ENCODE measurements at places on chromosomes 3 and 15. TPM values are rescaled to one million over a fixed set of nuclear protein-coding genes. Genes with fewer than 3 reads are reported as not detected.

DNA sequence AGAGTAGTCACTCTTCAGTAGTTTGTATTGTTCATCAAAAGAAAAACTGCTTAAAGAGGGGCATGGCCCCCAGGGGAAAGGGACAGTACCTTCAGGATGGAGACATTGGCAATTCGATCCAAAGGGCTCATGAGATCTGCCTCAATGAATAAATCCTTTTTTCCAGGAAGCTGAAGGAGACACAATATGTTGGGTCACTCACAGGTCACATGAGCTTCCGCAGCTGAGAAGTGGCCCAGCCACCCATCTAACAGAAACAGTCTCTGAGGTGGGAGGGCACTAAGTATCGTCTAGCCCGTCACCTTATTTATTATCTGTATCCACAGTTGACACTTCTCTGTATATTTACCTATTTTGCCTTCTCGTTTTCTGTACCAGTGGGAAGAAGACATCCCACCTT, 4.7 kb downstream of the VPS33B start:
- DNase-seq, result no peak

DNA sequence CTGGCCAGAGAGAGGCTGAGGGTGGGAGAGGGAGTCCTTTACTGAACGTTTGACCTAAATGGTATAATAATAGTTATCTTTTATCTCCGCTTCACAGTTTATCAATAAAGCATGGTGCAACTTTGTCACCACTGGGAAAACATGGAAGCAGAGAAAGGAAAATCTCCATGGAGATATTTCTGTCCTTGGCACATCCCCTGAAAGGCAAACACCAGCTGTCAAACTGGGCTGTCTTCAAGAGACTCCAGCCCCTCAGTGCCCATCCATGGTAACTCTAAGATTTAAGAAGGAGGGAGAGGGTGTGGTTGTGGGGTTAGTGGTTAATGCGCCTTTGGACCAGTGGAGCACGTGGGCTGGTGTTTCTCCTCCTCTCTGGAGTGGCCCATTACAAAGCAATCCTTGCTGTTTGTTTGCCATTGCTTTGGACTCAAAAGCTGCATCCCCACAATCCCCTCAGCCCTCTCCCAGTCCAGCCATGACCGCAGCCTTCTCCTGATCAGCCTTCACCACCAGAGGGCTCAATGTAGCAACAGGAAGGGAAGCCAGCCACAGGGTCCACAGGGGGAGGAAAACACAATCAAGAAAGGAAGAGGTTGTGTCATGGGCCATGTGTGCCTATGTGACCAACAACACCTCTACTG, 38.2 kb upstream of the FAM174B start:
- no peak for DNase-seq

DNA sequence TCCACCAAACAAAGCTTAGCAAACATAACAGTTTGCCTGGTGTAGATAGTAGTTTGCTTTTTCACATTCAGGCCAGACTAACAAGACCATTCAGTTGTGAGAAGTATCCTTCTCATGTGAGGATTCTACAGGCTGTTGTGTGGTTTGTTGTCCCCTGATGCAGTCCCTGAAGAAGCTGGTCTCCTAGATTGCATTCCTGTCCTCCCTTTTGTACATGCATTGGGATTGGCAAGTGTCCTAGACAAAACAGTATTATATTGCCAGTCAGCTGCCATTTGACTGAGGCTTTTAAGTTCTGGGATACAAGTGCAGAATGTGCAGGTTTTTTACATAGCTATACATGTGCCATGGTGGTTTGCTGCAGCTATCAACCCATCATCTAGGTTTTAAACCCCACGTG, 362.0 kb upstream of the IL12A start:
- no peak for DNase-seq

- DNase-seq, result no peak
These were observed 128.3 kb upstream of the RGMA start for GRCh38 chr15:93217343-93217742.

- DNase-seq, result no peak
These were observed 133.6 kb downstream of the CD47 start for GRCh38 chr3:107956991-107957900.

DNA sequence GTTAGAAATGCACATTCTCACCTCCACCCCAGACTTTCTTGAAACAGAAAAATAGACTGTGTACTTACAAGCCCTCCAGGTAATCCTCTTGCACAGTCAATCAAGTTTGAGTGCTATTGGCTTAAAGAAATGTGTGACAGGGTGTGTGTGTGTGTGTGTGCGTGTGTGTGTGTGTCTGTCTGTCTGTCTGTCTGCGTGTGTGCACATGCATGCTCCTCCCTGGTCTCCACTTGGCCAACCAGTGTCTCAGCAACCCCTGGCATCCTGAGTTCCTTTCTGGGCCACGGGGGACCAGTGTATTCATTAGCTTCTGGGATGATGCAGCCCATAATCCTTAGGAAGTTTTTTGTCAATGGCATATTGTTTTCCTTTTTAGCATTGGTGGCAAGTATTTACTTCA, 128.8 kb upstream of the IL12A start:
- no peak for DNase-seq

DNA sequence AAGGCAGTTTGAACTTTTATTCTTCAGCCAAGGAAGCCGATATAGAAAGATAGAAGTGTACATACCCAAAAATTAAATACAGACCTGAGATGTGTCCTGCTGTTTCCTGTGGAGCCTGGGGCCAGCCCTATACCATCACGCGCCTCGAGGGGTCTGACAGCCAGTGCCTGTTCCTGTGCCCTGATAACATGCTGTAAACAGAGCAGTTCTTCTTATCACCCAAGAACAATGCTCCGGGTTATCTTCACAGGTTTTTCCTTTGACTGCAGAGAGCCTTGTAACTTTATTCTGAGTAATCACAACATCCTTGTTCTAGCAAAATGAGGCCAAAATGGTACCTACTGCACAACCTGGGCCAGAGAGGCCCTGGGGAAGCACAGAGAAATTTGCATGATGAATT, 289.7 kb upstream of the CHRM5 start:
- no peak for DNase-seq

GRCh38 chr3:48915296-48915695, 3.3 kb upstream of the ARIH2 start:
- peak; percentile 57 for DNase-seq

GRCh38 chr3:108329508-108329907, 33.2 kb downstream of the HHLA2 start:
- no peak for DNase-seq

DNA sequence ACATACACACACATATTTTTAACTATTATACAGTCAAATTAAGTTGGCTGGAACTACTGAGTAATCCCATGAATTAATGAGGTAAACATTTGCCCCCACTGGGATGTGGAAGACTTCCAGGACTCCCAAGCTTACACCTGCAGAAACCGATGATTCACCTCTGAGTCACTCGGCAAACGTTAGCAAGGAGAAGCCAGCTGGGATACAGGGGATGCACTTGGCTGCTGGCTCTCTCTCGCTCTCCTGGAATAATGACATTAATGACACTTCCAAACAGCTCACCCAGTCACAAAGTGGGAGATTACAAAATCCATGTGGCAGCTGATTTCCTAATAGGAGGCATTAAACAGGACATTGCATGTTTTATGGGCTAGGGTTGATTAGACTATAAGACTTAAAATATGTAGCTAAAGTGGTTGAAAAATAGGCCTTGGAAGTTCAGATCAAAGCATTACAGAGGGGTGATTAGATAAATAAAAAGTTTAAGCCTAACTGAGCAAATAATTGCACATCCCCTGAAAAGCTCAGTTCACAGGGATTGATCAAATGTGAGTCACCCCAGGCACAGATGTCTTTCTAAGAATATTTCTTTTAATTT, 500.9 kb downstream of the SOX2 start:
- DNase-seq, result no peak

- no peak for DNase-seq
These were observed 73.5 kb downstream of the CLASP2 start for GRCh38 chr3:33644582-33644981.

DNA sequence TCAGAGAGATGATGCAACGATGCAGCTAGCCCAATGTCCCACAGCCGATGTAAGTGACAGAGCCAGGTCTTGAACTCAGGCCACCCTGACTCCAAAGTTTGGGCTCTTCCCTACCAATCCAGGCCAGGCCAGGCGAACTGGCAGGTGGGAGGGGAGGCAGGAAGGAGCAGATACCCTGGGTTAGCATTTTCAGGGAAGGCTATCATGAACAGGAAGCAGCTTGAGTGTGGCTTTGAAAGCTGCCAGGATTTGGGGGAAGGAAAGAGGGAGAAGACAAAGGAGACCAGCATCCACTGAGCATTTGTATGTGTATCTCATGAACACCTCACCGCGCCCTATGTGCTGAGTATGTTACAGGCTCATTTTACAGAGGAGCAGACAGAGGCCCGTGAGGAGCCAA, 38.8 kb downstream of the LMCD1 start:
- no peak for DNase-seq

- DNase-seq, result no peak
These were observed 13.8 kb downstream of the DENND4A start for GRCh38 chr15:65778269-65778668.

DNA sequence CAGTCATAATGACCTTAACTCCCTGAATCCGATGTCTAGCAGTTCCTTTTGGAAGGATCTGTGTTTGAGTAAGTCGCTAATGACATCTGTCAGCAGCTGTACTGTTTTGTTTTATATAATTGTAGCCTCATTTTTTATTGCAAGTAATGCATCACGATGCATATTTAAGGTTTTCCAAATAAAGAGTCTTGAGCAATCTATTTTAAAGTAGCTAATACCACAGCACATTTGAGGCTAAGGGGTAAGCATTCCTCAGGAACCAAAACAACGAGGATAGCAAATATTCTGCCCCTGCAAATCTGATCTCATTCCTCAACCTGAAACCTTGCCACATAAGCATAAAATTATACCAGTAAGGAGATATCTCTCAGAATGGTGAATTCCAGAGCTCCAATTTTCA, 98.7 kb downstream of the TBC1D5 start:
- no peak for DNase-seq

DNA sequence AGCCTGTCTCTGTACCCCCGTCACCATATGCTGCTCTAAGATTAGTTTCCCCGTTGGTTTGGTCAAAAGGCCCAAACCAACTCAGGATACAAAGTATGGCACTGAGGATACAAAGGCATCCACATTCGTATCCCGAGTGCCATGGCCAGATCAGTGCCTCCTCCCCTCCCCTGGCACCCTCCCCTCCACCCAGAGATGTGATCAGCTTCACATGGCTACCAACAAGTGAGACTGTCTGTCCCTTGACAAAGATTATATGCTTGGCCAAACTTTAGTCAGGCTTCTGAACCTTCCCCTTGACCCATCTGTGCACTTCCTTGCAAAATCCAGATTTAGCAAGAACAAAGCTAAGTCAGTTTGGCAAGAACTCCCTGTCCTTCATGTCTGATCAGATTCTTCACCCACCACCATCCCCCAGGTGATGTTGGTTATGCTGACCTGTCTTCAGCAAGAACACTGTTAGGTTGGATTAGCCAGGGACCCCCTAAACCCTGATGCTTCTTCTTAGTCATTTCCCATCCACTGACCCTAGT, 61.7 kb downstream of the KLF15 start:
- DNase-seq, result no peak

DNA sequence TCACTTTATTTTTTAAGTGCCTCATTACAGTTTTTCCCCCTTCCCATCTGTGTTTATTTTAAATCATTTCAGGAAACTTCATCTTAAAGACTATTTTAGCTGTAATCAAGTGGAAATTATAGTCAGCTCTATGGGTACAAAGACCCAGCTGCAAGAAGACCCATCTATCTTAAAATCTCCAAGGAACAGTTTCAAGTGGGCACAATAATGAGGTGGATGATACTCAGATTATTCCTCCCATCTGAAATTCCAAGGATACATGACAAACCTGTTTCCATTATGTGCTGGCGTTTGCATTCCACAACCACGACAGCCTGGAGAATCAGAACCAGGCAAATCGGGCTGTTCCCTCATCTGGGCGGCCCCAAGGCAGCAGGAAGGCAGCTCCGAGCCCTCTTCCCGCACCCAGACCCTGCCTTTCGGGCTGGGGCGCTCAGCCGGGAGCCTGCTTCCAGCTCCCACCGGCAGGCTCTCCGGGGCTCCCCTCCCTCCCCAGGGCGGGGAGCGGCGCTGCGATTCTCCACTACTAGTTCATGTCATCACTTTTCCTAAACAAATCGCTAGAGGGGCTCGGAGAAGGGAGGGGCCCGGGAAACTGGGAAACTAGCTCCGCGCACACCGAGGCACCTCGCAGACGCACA, at the start of gene MGLL:
Gene MGLL (minus strand): TSS at position 475 of the 641 bp plus-strand sequence. CDS start 197 bp downstream, at position 278.
- DNase-seq, result no peak

- DNase-seq, result no peak
These were observed 70.2 kb downstream of the FOXB1 start for GRCh38 chr15:60074181-60074885.

DNA sequence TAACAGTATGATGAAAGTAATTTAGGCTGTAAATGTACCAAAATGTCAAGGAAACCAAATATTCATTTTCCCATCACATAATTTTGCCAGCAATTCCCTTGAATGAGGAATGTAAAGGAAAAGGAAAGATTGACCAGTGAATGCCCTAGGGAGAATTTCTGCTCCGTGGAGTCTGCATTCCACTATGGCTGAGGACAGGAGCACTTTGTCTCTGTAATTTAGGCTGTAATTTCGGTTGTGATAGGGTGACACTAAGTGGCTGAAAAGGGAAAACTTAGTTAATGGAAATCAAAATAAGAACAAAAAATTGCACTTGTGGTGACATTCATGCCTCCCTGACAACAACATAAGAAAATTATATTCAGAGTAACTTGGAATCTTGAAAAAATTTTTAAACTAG, 8.3 kb upstream of the TMEM207 start:
- no peak for DNase-seq

DNA sequence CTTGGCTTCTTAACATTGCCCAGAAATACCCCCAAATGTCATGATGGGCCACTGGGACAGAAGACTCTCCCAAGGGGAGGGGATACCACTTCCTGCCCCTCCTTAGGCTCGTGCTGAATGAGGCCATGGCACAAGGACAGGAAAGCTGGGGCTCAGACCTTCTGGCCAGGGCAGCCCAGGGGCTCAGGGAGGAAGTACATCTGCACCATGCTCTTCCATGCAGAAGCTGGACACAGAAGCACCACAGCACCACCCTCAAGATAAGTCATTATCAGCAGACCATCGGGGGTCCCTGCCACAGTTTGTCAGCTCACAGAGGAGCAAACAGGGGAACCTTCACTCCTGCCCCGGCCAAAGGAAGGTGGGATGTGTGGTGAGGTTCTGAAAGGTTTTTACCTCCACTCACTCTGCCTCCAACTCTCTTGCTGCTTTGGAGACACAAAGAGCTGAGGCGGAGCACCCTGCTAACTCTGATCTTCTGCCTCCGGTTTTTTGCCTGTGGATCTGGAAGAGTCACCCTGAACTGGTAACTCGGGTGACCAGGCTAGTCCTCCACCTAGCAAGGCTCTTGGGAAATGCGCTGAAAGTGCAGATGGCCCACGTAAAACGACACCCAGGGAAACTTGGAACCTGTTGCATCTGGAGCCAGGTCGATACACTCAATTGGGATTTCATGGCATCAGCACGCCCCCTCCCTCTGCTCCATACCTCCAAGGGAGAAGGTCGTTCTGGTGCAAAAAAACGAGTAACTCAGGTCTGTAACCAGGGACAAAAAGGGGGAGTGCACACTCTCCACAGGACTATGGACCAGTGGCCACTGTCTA, 8.3 kb downstream of the BMF start:
- DNase-seq, result no peak

Gene SYNPR
- total RNA-seq, result not detected

Gene MESP1
- total RNA-seq, result 2.9 TPM

Gene WDR72
- not detected for total RNA-seq

Gene RPUSD2
- 14.0 TPM for total RNA-seq

Gene CCR3
- total RNA-seq, result not detected

Gene INSYN1
- not detected for total RNA-seq

Gene MINAR1
- 0.39 TPM for total RNA-seq

Gene FMN1
- 0.21 TPM for total RNA-seq

Gene CSTA
- total RNA-seq, result not detected

Gene TMOD2
- total RNA-seq, result 6.9 TPM

Gene C3orf52
- 9.3 TPM for total RNA-seq

Gene GABRG3
- total RNA-seq, result not detected

All from activated CD4-positive, alpha-beta T cell treated with anti-CD3 and anti-CD28 coated beads for 36 hours (primary cell).